Glutamatergic neuron (in vitro differentiated cells): ENCODE measurements at places on chromosomes 3 and 15.

DNA sequence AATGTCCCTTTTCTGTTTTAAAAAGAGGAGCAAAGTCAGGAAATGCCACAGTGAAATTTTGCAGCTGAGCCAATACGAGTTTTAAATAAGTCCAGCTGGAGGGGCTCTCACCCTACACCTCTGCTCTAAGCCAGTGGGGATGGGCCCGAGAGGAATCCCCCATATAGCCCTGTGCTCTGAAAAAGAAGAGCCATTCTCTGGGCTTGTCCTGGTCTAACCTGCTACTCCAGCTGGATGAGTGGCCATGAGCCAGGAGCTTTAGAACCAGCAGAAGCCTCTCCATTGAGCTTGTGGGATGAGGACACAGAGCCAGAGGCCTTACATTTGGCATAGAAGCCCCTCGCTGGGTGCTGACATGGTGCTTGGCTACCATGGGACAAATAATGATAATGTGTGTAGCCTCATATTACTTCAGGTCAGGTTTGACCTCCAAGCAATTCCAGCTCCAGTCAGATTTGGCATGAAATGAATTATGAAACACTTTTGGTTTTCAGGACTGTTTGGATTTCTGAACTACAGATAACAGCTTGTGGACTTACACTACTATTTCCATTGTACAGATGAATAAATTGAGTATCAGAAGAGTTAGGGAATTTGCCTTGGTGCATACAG, 172.4 kb downstream of the CHST2 start:
- DNase-seq = no peak

- peak; percentile 59 for DNase-seq
These were observed at the start of gene LYSMD2 for GRCh38 chr15:51737522-51738305. LYSMD2 (minus strand) TSS chr15:51737655; CDS start chr15:51737622, 33 bp downstream.

- DNase-seq = no peak
These were observed 2.0 kb downstream of the XRN1 start for GRCh38 chr3:142445816-142446254.

GRCh38 chr3:9111417-9111816, 138.0 kb downstream of the SRGAP3 start:
- no peak for DNase-seq

DNA sequence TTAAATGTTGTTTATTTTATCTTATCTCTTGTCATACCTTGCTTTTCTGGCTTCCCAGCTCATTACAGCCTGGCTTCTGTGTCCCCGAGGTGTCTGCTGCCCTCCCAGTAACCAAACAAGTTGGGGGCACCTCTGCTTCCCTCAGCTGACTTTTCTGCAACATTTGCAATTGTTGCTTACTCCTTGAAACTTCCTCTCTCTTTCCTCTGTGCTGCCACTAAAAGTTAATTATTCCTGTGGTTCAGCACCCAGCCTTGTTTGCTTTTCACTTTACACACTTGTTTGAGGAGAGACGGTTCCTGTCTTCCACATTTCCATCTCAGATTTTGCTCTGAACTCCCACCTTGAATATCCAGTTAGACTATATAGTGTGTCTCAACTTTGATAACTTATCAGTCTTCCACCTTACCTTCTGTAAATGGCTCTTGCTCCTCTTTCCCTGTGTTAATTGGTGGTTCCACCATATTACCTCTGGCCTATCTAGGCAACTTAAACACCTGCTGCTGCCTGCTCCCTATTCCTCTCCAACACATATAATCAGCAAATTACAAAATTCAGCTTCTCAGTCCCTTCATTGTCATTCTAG, 21.6 kb downstream of the MCTP2 start:
- DNase-seq = no peak

GRCh38 chr3:108202080-108202479, 20.1 kb downstream of the IFT57 start:
- no peak for DNase-seq

- DNase-seq = no peak
These were observed 36.1 kb upstream of the ACKR4 start for GRCh38 chr3:132561003-132561402.

DNA sequence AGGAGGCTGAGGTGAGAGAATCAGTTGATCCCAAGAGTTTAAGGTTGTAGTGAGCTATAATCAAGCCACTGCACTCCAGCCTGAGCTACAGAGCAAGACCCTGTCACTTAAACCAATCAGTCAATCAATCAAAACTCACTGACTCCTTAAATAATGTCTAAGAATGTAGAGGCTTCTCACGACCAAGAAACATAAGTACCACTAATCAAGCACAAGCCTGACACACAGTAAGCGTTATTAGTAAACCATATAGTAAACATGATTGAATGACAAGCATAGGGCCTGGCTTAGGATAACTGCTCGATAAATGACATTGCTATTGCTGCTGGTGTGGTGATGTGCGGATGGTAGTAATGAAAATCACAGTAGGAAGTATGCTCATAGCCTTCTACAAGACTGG, 29.4 kb downstream of the C3orf85 start:
- DNase-seq = no peak

DNA sequence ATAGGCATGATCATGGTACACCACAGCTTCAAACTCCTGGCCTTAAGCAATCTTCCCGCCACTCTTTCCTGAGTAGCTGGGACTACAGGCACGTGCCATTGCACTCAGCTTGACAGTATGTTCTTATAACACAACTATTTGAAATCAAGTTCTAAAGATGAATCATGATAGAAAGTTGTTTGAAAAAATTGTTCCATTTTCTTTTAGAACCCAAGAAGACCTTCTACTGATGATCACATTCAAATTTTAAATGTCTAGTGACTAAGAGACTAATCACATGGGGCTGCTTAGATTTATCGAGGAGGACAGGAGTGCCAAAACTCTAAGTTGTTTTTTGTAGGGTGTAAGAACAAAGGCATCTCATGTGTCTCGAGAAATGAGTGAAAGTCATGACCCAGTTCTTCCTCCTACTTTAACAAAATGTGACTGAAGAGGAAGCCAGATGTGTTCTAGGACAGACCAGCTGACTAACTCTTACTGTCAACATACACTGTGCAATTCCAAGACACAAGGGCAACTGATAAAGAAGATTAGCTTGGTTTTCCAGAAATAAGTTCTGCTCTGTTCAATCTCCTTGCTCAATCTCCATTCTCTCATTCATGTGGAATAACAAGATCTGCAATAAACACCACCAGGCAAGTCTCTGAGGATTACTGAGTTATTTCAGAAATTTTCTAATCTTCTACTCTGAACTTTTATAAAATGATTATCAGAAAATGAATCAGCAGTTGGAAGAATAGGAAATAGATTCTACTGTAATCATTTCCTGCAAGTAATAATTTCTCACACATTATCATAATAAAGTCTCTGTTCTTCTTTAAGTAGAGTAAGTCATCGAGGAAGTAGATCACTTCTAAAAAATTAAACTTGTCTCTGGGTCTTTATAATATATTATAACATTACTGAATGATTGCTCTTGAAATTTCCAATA, 122.6 kb upstream of the CCNL1 start:
- no peak for DNase-seq

GRCh38 chr3:76415384-76415783, 624.5 kb upstream of the ROBO2 start:
- DNase-seq = no peak

DNA sequence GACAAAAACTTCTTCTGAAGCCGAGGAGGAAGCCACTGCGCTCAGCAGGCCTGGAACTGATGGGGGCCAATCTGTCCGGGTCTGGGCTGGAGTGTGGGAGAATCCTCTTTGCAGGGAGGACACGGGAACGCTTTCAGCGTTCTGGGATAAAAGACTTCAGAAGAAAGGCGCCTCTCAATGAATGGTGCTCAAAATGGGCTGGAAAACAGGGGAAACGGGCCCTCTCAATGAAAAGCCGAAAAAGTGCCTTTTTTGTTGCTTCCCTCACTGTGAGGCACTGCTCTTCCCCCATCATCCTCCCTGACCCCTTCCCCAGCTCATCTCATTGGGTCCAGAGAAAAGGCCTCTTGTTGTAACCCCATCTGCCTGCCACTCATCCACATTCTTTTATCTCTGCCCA, 119.5 kb upstream of the LRIG1 start:
- no peak for DNase-seq

GRCh38 chr3:118478706-118479276, 555.9 kb downstream of the IGSF11 start:
- no peak for DNase-seq

DNA sequence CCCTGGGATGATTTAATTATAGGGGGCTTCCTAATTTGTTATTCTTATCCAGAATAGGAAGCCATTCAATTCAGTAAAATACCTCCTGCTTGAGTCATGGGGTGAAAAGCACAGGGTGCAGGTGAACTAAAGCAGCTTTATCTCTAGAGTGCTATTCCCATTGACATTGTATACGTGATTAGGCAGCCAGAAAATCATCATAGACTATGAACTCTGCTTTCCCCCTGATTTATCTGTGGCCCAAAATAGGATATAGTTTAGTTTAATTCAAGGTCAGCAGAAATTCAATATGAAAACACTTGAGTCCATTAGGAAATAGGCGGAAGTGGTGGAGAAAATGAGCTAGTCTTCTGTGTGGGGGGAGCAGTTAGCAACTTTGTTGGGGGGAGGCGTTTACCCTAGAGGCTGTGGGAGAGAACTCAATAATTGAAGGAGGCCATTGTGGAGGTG, 18.2 kb upstream of the PRKCI start:
- DNase-seq = no peak

DNA sequence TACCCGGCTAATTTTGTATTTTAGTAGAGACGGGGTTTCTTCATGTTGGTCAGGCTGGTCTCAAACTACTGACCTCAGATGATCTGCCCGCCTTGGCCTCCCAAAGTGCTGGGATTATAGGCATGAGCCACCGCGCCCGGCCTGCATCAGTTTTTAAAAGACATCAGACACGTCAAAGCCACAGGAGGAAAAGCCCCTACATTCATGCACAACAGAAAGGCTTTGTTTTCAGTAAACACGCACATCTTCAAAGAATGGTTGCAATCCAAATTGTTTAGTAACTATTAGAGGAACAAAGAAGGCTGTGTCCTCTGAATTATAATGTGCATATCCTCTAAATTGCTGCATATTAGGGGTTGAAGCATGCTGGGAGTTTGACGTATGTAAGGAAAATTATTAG, 53.3 kb downstream of the BTD start:
- no peak for DNase-seq

DNA sequence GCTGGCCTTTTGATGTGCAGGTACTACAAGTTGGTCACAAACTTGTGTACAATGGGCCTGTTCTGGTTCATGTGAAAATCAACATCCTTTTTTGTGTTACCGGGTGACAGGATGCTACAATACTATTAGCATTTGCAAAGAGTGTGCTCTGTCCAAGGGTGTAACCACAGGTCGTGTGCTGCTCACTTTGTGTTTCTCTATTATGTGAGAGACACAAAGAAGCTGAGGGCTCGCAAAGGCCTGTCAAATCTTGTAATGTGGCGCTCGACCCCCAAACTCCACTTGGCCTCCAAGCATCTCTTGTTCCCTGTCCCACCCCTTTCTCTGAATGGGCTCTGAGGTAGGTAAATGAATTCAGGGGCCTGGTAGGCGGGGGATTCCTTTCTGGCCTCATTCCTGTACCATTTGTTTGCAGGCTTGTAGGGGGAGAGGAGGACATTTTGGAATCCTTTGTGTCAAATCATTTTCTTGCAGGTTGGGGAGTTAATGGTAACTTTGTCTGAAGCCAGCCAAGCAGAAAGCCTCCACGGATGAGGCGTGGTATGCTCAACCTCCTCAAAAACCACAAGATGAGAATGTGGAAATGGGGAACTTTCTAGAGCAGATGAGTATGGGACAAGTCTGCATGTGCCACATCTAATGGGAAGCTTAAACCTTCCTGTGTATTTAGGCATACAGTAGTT, 109.1 kb downstream of the OPA1 start:
- no peak for DNase-seq

DNA sequence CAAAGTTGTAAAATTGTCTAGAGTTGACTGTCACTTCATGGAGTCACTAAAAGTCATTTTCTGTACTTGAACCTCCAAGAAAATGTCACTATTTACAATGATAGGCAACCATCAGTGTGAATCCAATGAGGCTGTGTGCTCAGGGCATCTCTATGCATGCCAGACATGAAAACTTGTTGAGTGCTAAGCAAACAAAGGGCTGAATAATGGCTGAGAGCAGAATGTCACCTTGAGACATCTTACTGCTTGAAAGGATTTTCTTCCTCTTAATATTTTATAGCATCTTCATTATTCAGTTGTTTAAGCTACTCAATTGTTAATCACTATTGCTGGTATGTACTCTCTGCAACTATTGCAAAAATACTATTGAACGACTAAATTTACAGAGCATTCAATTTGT, 184.7 kb downstream of the PLCH1 start:
- DNase-seq = no peak

DNA sequence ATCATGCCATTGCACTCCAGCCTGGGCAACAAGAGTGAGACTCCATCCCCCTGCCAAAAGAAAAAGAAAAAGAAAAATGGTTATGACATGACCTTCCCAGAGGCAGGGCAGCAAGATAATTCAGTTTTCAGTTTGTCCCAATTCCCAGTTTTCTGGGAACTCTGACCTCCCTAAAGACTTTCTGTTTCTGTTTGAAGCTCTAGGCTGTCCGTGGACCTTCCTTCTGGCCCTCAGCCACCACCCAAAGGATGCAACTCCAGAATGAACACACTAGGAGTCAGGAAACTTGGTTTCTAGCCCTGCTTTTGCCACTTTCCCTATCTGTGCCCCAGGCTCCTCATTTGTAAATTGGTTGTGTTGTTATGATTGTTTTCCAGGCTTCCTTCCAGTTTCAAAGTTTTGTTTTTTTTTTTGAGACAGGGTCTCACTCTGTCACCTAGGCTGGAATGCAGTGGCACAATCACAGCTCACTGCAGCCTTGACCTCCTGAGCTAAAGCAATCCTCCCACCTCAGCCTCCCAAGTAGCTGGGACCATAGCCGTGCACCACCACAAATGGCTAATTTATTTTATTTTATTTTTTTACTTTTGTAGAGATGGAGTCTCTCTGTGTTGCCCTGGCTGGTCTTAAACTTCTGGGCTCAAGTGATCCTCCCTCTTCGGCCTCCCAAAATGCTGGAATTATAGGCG, 68.6 kb downstream of the CDC25A start:
- no peak for DNase-seq

DNA sequence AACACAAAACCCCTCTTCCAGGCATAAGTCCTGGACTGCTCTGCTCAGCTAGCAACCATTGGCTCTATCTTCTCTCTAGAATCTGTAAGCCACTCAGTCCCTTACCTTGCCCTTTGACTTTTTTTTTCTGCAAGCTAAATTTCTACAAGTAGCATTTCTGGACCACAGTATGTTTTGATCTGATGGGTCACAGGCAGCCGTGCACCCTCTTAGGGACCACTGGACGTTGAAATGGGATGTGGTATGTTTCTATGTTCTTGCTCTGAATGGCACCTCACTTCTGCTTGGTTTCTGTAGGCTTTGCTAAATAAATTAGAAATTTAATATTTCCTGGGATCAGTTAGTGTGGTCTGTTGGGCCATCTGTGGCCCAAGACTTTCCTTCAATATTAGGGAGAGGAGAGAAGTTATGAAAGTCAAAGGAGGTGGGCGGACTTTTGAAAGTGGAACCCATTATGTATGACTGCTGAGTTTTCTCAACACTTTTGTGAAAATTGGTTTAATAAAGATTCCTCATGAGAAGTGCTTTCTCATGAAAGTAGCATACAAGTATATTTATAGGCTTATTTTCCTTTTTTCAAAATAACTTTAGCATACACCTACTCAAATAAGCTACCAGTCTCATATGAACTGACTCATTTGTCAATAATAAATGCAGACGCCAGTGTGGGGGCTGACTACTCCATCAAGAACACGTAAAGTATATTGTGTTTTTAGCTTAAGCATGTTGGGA, 18.4 kb upstream of the TIPARP start:
- DNase-seq = no peak
